ENCODE measurements at places on chromosomes 7 and 10.
A peak's percentile ranks its signal among the peaks of the same experiment; 100 is the strongest.

DNA sequence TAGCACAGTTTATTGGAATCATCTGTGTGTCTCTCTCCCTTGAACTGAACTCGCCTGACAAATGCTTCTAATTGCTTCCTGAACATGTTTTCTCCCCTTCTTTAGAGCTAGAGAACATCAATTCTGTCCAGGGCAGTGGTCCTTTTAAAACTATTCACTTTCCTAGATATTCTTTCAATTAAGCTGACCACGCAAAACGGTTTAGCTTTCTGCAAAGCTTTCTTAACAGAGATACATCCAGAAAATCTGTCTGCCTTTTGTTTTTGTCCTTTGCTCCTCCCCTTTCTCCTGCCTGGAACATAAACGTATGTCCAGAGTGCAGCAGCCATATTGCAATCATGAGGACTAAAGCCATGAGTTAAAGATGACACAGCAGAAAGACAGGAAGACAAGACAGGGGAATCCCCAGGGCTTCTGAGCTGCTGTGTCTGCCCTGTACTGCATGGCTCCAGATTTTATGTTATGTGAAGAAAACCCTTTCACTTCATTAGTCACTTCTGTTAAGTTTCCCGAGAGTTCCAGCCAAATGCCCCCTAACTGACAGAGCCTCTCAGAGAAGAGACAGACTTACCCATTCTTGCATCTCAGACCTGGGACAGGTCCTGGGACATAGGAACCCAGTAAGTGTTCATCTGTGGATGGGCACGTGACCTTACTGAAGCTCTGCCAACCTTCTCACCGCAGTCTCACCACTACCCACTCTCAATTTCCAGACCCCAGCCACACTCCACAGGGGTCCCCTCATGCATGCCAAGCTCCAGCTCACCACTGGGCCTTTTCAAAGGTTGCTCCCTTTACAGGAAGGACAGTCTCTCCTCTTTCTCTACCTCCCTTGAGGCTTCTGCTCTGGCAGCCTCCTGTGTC, 35.0 kb upstream of the CPXM2 start:
- DNase-seq, result no peak

- no peak for DNase-seq
These were observed 290.2 kb upstream of the GHITM start for GRCh38 chr10:83849150-83849549.

- peak; percentile 49 for DNase-seq
These were observed 62.5 kb upstream of the TOMM7 start for GRCh38 chr7:22884911-22885788.

DNA sequence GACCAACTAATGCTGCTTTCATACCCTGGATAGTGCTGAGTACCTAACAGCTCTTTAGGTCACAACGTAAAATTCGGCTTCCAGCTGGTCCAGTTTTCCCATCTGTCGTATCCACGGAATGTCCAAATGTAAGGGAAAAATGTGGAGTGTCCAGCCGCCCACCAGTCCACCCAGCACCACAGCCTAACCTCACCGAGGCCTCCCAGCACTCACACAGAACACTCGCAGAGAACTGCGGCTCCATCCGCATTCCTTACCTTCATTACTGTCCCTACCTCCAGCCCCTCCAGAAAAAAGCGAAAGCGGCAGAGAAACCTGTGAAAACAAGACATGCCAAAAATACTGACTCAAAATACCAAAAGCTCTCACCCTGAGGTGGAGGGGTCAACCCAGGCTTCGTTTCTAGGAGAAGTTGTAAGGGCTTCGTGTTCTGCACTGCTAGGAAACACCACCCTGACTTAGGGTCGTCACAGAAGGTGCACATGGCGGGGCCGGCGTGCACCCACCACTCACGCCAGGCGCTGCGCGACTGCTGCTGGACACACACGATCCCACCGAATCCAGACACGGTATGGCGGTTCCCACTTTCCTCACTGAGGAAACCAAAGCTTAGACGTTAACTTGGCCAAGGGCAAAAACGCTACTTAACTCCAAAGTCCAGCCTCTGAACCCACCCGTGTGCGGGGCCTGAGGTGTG, 73.9 kb downstream of the AMZ1 start:
- no peak for DNase-seq

DNA sequence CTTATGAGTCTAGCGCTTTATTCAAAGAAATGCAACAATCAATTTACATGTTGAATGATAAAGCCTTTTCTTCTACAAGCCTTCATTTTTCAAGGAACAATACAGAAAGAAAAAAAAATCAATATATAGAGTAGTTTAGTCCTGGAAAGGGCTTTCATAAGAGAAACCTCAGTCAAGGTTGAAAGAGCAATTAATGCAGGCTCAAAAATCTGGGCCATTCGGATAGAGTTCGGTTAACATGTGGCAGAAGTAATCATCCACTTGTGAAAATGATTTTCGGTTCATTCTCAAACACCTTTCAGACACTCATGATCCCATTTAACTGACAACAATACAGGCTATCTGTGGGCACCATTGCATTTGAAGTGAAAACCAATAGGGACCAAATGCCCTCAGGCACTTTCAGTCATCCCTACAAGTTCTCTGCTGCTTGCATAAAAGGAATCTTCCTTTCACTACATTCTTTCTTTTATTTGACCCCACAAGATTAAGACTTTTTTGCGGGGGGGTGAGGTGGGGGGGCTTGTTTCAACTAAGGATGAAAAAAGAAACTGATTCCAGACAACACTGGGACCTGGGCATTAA, 177.9 kb downstream of the RNF133 start:
- DNase-seq, result no peak

GRCh38 chr7:36305226-36305625, 84.4 kb upstream of the ANLN start:
- no peak for DNase-seq

DNA sequence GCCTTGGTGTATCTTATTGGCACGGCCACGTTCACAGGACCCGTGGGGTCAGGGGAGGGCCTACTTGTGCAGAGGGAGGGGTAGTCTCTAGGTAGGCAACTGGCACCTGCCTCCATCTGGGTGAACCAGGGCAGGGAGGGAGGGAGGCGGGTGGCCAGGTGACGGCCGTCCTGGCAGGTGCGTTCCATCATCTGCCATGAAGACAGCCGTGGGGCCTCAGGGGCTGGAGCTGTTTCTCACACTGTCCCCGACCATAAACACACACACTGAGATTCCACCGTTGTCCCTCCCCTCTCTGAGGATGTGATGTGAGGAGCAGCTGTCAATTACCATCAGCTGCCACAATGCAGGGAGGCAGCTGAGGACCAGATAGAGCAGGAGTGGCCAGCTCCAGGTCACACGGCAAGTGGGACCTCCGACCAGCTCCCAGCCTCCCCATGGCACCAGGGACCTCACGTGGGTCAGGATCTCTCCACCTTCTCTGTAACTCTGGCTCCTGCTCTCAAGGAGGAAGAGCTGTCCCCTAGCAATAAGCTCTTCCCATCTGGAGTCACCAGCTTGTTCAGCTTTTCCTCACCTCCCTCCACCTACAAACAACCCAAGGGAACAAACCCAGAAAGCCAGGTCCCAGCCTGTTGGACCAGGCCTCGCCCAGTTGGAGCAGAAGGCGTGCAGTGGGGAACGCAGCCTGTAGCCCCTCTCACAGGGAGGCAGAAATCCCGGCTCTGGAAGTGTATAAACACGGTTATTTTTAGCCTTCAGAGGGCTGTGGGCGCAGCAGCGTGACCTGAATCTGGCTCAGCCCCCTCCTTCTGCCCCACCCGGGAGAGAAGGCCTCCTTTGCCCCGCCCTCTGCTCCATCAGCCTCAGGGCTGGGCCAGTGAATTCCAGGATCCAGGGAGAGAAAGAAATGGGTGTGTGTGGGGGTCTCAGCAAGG, 33.1 kb downstream of the ZMIZ1 start:
- no peak for DNase-seq

GRCh38 chr10:121378251-121378801, 219.9 kb downstream of the FGFR2 start:
- DNase-seq, result no peak

DNA sequence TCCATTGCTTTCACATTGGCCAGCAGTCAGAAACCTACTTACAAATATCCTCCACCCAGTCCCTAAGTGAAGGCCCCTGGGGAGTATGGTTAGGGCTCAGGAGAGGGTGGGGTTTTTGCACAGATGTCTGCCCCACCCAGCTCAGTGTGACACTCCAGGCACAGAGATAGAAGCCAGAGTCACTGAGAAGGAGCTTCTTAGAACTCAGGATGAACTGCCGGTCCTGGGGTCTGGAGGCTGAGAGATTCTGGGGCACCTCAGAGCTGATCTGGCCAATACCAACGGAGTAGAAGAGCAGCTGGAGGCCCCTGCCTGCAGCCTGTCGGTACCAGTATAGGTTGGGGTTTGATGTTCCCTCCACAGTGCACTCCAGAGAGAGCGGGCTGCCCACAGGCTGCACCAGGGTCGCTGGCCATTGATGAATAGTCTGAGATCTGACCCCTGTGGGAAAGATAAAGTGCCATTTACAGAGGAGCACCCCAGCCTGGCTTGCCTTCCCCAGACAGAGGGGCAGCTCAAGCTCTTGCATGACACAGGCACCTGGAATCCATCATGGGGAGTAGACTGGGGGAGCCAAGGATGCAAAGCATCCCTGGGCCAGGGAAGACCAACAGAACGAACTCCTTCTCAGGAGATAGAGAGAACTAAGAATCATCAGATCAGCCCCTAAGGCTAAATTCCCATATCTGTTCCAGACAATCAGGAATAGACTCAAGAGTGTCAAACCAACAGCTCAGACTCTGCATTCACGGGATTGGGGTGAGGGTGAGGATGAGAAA, 41.9 kb downstream of the PRSS2 start:
- no peak for DNase-seq

DNA sequence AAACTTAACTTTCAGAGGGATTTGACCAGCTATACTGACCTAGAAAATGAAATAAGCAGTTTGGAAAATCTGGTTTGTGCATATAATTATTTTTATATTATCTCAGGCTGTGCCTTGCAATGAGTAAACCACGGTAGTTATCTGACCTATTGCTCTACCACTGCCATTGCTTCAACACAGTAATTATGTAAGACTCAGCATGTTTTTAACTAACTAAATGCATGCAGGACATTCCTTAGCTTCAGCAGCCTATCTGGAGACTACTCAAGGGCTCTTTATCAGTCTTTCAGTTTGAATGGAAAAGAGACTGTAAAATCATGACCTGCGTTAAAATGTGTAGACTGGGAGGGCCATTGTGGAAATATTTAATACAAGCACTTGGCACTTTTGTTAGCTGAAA, 22.5 kb downstream of the CHN2 start:
- DNase-seq, result no peak

GRCh38 chr7:13874783-13875182, 114.7 kb downstream of the ETV1 start:
- no peak for DNase-seq

- DNase-seq, result no peak
These were observed 46.9 kb downstream of the STEAP1B start for GRCh38 chr7:22452960-22453558.

DNA sequence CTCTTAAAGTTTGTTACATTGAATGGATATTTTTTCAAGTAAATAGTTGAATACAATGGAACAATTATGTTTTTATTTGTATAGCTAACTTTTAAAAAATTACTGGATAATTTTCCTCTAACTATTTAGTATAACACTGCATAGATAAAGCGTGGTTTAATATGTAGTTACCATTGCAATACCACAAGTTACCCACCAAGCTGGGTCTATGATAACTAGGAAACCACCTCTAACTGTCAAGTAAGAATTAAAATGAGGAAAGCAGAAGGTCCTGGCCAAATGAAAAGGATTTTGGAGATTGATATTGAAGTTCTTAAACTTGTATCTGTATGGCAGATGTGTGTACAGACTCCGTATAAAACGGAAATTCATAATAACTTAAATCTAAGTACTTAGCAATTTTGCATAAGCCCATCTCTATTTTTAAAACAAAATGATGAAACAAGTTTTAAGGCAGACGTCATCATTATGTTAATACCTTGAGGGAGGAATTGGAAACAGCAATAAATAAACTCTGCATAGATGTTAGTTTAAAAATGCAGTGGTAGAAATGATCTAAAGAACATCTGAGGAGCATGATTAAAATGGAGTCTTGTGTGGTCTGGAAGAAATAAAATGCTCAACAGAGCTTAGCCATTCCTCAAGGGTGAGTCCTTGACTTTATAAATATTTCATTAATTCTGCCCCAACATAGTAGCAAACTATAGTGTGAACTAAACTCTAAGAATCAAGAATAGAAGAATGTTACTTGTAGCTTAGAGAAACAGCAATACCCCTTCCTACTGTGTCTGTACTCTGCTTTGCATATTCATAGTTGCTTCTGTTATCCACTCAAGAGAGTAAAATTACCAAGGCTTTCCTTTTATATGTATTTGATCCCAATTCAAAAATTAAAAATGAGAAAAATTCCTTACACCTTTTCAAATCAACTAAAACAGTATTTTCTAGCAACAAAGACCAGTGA, 206.4 kb upstream of the FERD3L start:
- DNase-seq, result no peak

GRCh38 chr7:604884-605531, 85.4 kb upstream of the PDGFA start:
- DNase-seq, result no peak

DNA sequence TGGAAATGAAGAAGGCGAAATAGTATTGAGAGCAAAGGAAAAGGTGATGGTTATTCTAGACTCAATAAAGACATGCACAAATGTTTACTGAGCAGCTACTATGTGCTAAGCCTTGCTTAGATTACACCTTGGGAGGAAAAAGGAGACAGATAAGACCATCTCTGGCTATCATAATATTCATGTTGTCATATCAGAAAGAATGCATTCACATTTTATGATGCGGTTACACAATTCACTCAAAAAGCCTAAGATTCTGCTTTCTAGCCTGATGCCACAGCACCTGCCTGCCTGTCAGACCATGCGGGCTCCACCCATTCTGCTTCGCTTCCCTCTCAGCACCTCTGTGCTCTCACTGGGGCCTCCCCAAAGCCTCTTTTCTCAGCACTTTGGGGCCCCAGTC, 100.9 kb downstream of the JCAD start:
- no peak for DNase-seq

DNA sequence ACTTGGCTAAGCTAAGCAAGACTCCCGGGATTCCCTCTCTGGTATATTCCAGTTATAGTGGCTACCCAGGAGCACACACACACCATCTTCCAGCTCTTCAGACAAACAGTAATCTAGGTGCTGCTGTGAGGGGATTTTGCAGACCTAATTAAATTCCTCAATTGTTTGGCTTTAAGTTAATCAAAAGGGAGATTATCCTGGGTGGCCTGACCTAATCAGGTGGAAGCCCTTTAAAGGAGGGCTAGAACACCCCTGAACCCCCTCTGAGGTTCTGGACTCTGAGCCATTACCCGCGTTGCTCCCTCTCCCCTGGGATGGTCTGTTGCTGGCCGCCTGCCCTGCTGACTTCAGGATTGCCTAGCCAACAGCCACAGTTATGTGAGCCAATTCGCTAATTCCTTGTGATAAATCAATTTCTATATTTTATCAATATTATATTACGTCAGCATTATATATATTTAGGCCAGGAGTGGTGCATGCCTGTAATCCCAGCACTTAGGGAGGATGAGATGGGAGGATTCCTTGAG, 6.4 kb downstream of the SFXN2 start:
- no peak for DNase-seq

DNA sequence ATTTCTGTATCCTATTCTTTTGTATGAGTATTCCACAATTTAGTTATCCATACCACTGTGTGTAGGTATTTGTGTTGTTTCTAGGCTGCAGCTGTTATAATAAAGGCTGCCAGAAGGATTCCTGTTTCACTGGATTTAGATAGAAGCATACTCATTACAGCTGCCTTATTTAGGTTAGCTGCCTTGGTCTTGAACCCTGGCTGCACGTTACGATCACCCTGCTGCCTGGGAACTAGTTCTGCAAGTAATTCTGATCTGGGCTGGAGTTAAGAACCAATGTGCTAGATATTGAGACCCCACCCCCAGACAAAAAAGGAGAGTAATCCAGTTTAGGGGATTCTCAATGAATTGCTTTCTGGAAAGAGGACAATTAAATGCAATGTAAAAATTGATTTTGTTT, 43.1 kb downstream of the CCDC71L start:
- DNase-seq, result no peak
